ENCODE measurements at places on chromosomes 1 and 21.
A peak's percentile ranks its signal among the peaks of the same experiment; 100 is the strongest.

DNA sequence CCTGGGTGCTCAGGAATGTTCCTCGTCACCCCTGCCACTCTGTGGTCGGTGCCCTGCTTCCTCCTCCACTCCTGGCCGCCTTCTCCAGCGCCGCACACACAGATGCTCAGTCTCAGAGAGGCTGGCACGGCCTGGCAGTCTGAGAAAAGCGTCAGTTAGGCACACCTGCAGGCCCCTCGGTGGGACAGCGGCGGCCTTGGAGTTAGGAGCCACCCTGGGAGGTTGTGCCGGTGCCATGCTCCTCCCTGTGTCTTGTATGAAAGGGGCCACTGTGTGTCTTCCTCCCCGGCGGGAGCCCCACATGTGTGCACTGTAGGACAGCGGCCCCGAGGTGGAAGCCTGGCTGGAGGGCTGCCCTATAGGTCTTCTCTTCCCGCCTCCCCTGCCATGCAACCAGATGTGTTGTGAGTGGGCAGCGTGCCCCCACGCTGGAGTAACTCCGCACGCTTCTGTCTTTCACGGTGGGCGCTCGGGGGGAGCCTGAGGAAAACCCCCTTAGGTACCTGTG, 145.2 kb downstream of the PGBD5 start:
- DNase-seq = no peak

- no peak for DNase-seq
These were observed 135.3 kb upstream of the DPT start for GRCh38 chr1:168864266-168864665.

- DNase-seq = no peak
These were observed 73.5 kb upstream of the RUNX3 start for GRCh38 chr1:25003457-25004190.

DNA sequence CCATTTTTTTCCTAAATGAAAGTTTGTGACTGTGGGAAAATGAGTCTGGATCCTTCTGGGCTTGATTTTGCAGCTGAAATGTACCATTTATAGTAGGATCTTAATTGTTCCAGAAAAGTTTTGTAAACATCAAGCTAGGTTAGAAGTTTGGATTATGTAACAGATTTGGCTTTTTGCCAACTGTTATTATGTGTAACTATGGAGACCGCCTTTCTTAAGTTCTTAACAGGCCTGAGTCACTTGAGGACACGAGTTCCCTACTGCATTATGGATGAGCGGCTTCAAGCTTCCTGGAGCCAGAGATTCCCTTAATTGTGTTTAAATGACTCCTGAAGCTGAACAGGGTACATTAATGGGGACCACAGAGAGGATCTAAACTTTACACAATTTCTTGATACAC, 22.2 kb downstream of the SLC25A33 start:
- DNase-seq = peak; percentile 67

GRCh38 chr1:228066891-228067654, 15.4 kb upstream of the ARF1 start:
- no peak for DNase-seq

GRCh38 chr1:115239148-115239422, 99.0 kb downstream of the NGF start:
- DNase-seq = no peak

DNA sequence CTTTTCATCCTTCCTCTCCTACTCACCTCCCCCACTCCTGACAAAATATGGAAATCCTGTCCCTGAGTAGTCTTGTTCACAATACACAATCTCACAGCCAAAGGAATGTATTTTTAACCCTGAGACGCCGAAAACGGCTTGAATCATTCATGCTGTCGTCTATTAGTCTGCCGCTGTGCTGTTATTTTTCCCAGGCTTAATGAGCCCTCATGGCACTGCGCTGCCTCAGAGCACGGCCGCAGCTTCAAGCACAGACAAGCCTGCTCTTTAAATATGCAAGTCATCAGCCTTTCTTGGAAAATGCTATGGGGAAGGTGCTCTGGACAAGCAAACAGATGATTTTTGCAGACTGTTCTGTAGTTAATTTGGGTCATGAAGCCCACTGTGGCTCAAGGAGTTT, 302.7 kb downstream of the DISC1 start:
- peak; percentile 91 for DNase-seq

- no peak for DNase-seq
These were observed 40.2 kb upstream of the CYP4X1 start for GRCh38 chr1:46983166-46983829.

GRCh38 chr1:119724611-119725218, 13.0 kb downstream of the PHGDH start:
- DNase-seq = no peak

DNA sequence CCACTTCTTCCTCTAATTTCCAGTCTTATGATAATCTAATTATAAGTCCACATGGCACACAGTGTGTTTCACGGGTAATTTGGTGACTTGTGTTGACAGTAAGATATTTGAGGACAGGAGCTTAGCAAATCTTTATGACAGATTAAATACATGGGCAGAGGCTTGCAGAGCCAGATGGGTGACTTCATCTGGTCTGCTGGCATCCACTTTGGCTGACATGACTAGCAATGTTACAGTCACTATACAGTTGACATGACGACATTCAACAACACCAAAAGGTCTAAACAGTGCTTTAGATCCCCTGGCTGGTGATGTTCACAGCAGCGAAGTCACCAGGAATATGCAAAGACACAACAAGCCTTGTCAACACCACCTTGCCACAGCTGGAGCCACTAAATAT, 147.2 kb downstream of the ETS2 start:
- no peak for DNase-seq

GRCh38 chr1:224623743-224624333, 7.7 kb downstream of the CNIH3 start:
- DNase-seq = peak; percentile 96

GRCh38 chr1:203742436-203742835, 22.5 kb upstream of the LAX1 start:
- DNase-seq = peak; percentile 31

- no peak for DNase-seq
These were observed 106.1 kb downstream of the SIM2 start for GRCh38 chr21:36804874-36805611.

- DNase-seq = no peak
These were observed 22.3 kb upstream of the ATP5PO start for GRCh38 chr21:33937931-33938339.

GRCh38 chr1:110187139-110187890, 22.8 kb upstream of the KCNC4 start:
- peak; percentile 80 for DNase-seq

DNA sequence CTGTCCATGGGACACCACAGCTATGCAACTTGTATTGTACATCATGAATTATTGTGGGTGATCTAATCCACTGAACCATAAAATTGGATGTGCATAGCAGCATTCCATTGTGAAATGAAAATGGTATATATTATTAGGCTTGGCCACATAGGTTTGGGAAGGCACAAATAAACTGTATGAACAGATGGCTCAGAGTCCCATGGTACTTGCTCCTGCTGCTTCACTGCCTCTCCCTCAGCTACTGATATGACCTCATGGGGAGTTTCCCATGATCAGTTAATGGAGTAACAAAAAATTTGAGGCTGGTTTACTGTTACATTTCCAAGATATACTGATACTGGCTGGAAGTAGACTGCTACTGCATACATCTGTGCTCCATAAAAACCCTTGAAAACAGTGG, 152.7 kb upstream of the NEGR1 start:
- no peak for DNase-seq

DNA sequence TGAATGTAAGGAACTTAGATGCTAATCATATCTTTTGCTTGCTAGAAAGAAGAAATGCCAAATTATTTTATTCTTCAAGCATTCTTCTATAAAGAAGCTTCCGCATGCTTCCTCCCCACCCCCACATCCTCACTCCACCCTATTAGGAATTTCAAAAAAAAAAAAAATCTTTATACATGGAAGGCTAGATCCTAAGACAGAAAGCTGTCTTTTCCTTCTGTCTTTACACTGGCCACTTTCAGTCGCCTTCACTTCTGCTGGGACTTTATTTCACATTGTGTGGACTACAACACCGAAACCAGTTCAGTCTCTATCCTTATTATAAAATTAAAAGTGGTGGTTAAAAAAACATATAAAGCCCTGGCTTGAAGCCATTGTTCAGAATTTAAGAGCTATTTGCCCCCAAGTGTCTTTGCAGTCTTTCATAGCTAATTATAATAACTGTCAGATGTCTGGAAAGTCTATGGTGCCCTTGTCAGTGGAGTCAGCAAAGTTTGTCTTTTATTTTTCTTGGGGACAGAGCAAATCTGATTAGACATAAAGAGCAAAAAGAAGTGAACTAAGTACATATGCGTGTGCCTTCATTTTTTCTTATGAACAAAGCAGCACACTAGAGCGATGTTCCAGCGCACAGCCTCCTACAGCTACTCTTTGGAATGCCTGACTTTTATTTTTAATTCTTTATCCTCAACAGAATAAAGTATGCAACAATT, 297.7 kb downstream of the PTPRC start:
- DNase-seq = peak; percentile 62

GRCh38 chr1:94798054-94798453, 22.1 kb upstream of the SLC44A3 start:
- DNase-seq = no peak

- DNase-seq = peak; percentile 58
These were observed 78.7 kb upstream of the TSPAN2 start for GRCh38 chr1:115168026-115168425.

- DNase-seq = no peak
These were observed 53.6 kb downstream of the GPATCH2 start for GRCh38 chr1:217577336-217577735.

DNA sequence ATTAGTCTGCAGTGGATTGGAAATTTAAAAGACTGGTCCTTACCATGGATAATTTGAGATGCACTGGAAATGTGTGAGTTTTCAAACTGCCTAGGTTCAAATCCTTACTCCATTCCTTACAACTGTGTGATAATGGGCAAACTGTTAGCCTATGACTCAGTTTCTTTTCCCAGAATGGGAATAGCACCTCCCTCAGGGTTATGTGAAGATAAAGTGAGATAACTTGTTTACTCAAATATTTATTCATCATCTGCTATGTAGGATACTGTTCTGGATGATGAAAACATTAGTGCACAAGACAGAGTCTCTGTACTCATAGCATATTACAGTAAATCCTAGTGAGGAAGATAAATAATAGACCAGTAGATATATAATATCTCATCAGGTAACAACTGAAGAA, 28.6 kb downstream of the LRIG2 start:
- DNase-seq = peak; percentile 5

- DNase-seq = peak; percentile 89
These were observed 32.0 kb downstream of the MAP7D1 start for GRCh38 chr1:36187800-36188593.

DNA sequence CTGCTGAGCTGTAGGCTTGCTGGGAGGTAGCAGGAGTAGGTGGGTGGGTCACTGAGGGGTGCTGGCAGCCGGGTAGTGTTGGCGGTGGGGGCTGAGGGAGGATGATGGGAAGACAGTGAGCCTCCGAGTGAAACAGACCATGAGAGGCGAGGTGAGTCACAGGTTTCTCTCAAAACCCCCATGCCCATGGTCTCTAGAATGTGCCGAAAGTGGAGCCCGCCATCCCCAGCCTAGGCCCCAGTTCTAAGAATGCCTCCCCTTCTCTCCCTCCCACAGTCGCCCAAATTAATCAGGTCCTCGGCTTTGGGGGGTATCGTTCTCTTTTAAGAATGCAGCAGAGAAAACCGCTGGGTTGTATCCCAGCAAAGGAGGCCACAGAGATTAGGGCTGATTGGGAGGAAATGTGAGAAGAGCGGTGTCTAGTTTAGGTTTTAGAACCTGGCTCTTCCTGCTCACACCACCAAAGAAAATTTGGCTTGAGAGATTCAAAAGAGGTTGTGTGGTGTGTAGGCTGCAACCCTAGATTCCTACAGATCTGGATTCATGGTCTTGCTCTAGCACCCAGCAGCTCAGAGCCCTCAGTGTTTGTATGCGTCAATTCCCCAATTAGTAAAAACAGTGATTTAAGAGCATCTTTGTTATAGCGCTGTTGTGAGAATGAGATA, 27.7 kb upstream of the IL19 start:
- no peak for DNase-seq

- peak; percentile 96 for DNase-seq
These were observed 16.5 kb upstream of the PKP1 start for GRCh38 chr1:201266774-201267173.

GRCh38 chr1:152479792-152480595, 30.6 kb upstream of the LCE5A start:
- peak; percentile 10 for DNase-seq

DNA sequence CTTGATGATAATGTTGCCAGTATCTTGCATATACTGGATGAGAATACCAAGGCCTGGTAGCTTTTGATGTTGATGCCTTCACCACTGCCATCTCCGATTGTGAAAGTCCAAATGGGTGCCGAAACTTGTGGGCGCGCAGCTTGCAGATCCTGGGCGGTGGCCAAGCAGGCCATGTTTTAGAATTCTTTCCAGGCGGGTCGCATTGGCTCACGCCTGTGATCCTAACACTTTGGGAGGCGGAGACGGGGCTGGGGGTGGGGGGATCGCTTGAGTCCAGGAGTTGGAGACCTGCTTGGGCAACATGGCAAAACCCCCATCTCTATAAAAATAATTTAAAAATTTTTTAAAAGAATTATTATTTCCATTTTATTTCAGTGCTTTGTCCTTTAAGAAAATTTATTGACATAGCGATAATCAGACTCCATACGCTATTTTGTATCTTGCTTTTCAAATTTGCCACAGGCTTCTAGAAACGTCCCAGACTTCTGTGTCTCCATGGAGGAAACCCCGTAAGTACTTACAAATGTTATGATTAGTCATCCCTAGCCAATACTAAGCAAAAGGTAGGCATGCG, 592 bp upstream of the ZNF326 start:
- DNase-seq = no peak

DNA sequence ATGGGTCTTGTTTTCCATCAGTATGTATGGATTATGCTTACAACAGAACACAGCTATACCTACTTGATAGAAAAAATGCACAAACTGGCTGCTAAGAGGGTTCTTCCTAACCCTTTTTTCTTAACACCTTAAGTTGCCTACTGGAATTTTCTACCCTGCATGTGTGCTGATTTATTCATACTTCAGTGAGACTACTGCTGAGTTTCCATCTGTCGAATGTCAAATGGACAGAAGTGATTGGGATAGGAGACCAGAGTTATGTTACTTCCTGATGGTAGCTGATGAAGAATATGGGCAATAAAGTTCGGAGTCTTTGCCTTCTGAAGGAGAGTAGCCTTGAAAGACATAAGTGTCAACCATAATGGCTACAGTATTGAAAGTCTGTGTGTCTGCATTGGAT, 6.5 kb upstream of the DNM3 start:
- no peak for DNase-seq
